ENCODE measurements at places on chromosomes 5 and 9. TPM values are rescaled to one million over a fixed set of nuclear protein-coding genes. Genes with fewer than 3 reads are reported as not detected.

The PGM5 gene
- 27.5 TPM for total RNA-seq

The CD274 gene
- 4.4 TPM for total RNA-seq

The MARCHF6 gene
- total RNA-seq: 44.0 TPM

DNA sequence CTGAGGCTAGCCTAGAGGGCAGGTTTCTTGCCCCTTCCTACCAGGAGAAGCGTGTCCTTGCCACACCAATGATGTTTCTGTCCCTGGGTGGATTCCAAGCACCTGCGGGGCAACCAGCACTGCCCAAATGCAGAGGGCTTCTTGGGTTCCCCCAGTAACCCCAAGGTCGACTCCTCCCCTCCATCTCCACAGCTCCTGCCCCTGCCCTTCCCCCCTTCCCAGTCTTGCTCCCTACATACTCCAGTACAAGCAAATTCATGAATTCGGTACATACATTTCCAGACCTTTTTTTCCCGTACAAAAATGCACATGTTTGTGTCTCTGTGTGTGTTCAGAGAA lies 12.8 kb upstream of the JADE2 start:
- no peak for DNase-seq

GRCh38 chr9:124810663-124811355 lies 33.9 kb downstream of the OLFML2A start:
- DNase-seq: no peak

- peak; percentile 24 for DNase-seq
Observed at GRCh38 chr5:93150311-93151012, 430.6 kb downstream of the NR2F1-AS1 start.

GRCh38 chr5:56126487-56127179 lies 106.5 kb downstream of the ANKRD55 start:
- DNase-seq: peak; percentile 98

- no peak for DNase-seq
Observed at GRCh38 chr9:114968671-114969070, 38.3 kb upstream of the TNFSF8 start.

DNA sequence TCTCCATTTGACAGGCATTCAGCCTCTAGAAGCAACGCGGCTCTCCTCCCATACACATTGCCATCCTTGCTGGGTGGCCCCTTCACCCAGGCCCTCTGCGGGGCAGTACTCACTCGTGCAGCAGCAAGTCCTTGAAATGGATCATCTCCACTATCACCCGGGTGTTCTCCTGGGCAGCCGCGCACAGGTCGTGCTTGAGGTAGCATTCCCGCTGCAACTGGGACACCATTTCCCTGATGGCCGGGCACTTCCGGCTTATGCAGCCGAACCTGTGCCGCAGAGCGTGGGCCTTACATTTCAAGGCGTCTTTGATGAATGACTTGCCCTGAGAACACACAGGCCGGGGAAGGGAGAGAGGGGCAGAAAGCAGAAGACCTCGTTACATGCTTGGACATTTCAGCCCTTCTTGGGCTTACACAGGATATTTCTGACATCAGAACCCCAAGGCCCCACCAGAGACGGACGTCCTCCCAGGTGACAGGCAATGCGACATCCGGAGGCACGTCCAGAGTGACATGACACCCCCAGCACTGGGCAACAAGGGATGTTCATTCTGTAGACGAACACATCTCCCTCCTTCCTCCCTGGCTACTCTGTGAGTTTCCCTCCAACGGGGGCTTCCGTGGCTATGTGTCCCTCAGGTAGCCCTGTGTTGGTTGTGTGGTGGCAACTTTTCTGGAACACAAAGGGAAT lies 5.0 kb downstream of the STC2 start:
- DNase-seq: no peak

GRCh38 chr9:96719921-96720320 lies 58.0 kb downstream of the ZNF510 start:
- no peak for DNase-seq

DNA sequence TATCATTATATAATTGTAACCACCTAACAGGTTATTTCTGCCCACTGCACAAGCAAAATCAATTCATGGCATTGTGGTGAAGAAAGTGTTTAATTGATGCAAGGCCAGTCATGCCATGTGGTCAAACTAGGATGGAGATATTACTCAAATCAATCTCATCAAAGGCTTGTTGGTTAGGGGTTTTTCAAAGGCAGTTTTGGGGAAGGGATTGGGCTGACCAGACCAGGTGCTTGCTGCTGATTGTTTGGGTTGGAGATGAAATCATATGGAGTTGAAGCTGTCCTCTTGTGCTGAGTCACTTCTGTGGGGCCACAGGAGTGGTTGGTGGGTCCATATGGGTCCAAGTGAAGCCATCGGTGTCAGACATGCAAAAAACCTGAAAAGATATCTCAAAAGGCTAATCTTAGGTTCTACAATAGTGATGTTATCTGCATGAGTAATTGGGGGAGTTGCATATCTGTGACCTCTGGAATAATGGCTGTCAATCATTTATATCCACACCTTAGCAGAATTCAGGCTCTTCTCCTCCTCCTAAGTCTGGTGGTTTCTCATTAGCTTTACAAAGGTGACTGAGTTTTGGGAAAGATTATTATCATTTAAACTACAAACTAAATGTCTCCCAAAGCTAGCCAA lies 44.9 kb downstream of the HMGCS1 start:
- DNase-seq: no peak

- no peak for DNase-seq
Observed at GRCh38 chr5:119055294-119055693, 15.6 kb upstream of the DMXL1 start.
